ENCODE measurements at places on chromosomes 2 and 18.
A peak's percentile ranks its signal among the peaks of the same experiment; 100 is the strongest.

DNA sequence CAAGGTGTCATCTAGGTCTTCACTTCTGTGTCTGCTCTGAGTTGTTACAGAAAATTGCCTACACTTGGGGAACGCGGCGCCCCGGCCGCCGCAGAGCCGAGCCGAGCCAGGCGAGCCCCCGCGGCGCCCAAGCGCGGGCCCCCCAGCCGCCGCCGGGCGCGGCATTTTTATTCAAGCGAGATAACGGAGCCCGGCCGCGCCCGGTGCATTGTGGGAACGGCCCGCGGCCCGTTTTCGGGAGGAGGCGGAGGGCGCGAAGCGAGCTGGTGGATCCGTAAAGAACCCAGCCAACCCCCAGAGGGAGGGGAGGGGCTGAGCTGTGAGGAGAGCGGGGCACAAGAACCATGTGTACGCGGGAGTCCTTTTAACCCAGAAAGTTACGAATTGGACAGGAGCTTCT is 191.8 kb downstream of the FTCDNL1 start:
- no peak for DNase-seq

DNA sequence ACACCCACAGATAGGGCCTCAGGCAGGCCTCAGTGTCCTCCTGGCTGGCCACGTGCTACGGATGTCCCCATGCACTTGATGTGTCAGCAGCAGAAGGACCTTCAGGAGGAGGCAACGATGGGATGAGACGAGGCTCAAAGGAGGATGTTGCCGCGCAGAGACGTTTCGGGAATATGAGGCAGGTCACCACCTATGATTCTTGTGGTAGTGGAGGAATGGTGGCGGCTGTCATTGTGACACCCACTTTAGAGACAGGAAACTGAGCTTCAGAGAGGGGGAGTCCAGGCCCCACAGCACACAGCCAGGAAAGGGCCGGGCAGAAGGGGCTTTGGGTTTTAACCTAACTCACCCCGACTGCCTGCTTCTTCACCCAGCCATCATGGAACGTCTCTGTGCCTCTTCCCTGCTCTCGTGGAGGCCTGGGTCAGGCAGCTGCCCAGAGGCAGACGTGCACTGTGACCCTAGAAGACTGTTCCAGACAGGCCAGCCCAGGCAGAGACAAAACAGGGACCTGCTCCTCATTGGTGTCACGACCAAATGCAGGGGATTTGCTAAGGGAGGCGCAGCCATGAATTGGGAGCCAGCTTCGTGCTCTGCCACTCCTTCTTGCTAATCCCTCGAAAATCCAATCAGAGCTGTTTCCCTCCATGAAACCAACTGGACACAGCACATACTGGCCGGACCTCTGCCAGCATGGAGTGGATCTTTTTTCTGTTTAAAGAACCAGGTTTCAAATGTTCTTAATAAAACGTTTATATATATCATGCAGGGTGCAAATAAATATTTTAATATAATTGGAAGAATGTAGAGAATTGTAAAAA is 169.2 kb downstream of the ASB1 start:
- DNase-seq = no peak

GRCh38 chr2:98436734-98437133 is 7.9 kb upstream of the INPP4A start:
- DNase-seq = no peak

- no peak for DNase-seq
Measured at GRCh38 chr2:29530281-29530680, 391.1 kb downstream of the ALK start.

DNA sequence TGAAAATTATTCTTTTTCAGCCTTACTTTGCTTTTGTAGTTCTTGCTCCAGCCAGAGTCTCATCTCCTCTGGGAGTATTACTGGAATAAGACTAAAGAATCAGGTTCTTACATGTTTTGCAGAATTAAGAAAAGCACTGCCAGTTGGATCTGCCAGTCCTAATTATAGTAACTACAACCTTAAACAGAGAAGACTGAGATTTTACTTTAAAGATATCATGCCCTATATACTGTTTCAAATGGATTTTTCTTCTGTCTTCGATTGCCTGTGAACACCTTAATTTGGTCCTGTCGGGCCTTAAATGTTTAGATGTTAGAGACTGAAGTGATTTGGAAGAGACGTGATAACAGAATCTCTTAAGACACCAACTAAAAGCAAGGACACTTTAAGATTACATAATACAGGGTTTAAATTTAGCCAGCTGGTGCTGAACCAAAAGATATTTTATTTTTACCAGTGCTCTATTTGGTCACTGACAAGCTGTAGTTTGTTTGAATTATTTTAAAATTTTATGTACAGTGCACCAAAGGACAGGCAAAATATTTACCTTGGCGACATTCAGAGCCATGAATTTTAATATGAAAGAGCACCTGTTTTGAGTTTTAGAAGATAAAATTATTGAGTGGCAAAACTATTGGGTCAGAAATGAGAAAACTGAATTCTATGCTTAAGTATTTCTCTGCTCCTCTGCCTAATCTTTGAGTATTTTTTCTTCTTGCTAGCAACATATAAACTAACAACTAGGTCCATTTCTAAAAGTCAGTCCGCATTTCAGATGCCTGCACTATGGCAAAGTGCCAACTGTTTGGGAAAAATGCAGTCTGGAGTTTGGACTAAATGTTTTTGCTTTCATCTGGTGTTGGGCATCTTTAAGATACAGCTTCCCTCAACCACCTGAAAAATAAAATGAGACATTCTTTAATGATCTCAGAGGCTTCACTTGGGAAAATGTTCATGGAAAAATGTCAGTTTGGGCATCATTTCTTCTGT is 300.0 kb downstream of the XIRP2 start:
- DNase-seq = no peak

DNA sequence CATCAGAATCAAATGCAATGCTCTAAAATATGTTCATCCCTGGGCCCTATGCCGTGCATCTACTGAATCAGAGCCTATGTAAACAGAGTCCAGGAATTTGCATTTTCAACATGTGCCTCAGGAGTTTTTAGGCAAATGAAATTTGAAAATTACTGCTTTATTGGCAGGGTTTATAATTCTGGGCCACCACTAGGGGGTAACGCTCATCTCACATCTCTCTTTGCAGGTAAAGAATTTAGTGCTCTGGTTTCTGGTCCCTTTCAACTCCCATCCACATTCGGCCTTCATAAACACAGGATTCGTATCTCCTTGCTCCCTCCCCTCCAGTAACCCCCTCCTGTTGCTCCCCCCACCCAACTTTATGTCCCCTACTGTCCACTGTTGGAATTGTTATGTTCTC is 49.3 kb downstream of the LYPD6B start:
- no peak for DNase-seq

GRCh38 chr2:74554820-74555531 is 456 bp downstream of the DOK1 start:
- peak; percentile 39 for DNase-seq

DNA sequence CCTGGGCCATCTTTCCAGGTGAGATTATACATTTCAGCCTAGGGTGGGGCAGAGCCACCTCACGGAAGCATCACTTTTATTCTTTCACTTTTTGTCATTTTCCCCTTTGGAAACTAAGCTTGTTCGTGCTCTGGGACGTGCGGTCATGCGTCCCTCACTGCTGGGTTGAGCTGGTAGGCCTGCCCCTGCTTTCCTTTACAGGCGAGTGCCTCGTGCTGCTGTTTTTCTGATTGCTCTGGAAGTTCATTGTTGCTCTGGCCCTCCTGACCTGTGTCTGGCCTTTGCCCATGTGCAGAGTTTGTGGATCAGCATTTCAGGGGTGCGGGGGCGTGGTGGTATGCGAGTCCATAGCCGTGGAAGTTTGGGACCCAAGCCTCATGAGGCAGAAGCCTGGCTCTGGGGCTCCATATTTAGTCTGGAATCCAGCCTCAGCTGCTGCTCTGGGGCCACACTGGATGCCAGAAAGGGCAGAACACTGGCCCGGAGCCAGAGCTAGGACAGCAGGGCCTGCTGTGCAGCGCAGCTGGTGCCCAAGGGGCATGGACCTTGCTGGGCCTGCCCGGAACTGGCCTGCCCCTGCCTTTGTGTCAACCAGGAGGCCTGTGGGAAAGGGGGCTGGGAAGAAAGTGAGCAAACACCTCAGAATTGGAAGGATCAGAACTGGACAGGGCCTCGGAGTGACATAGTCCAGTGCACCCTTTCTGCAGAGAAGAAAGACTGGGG is 51.1 kb downstream of the CTIF start:
- no peak for DNase-seq

DNA sequence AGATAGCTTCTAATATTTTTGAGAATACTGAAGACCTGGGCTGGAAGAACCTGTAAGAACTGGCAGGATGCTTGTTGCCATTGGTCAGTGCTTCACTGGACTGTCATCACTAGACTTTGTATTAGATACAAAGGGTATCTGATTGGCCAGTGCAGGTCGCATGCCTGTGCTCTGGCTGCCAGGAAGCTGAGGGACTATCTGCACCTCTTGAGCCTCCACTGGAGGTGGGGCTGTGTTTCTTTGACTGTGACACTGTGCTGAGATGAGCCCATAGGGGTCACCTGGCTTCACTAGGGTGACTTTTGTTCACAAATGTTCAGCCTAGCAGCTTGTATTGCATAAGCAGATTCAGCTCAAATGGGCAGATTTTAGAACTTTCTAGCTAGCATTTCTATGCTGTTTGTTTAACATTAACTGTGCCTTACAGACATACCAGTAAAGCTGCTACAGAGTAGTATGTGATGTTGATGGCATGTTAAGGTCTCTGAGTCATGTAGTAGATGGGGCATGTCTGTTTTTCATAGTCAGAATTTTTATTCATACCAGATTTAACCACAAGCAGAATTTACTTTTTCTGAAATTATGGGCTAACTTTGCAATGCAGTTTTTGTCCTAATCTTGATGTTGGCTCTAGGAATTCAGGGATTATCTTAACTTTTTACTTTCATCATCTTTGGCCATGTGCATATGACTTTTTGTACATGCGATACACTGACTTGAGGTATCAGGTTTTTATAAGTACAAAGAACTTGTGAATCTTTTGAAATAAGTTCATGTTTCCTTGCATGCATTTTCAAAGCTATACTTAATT is 56.1 kb downstream of the RHBDD1 start:
- DNase-seq = no peak

DNA sequence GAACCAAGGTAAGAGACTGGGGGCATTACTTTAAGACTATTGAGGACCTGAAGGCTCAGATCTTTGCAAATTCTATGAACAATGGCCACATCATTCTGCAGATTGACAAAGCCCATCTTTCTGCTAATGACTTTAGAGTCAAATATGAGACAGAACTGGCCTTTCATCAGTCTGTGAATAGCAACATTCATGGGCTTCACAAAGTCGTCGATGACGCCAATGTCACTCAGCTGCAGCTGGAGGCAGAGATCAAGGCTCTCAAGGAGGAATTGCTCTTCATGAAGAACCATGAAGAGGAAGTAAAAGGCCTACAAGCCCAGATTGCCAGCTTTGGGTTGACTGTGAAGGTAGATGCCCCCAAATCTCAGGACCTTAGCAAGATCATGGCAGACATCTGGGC is 43.8 kb upstream of the SLC4A10 start:
- DNase-seq = no peak

GRCh38 chr2:184053326-184053725 is 545.0 kb upstream of the ZNF804A start:
- no peak for DNase-seq

Data from CD4-positive, alpha-beta T cell treated with Interleukin-15 for 1 hour (primary cell).